ENCODE measurements at places on chromosomes 1 and 21. TPM values are rescaled to one million over a fixed set of nuclear protein-coding genes. Genes with fewer than 3 reads are reported as not detected.

The FCGR1A gene
- not detected for total RNA-seq

The LCE2B gene
- not detected for total RNA-seq

The TFAP2E gene
- total RNA-seq: 0.70 TPM

The MX1 gene
- 6.3 TPM for total RNA-seq

The PEAR1 gene
- 0.39 TPM for total RNA-seq

The S100A13 gene
- total RNA-seq: 55.0 TPM

The E2F2 gene
- 5.1 TPM for total RNA-seq

The HDGF gene
- total RNA-seq: 308 TPM

The MYOG gene
- not detected for total RNA-seq

The HCN3 gene
- 5.4 TPM for total RNA-seq

The ASPM gene
- total RNA-seq: 32.4 TPM

The KLHDC9 gene
- total RNA-seq: 7.0 TPM

The SLC44A5 gene
- total RNA-seq: 2.1 TPM

The ZNF683 gene
- not detected for total RNA-seq

The NUDT4B gene
- not detected for total RNA-seq

The TNFSF4 gene
- total RNA-seq: 0.29 TPM

The HAO2 gene
- total RNA-seq: 0.61 TPM

The BMP8B gene
- 0.42 TPM for total RNA-seq

The OR6N1 gene
- not detected for total RNA-seq

The NEK2 gene
- 17.6 TPM for total RNA-seq

The CCDC30 gene
- 1.8 TPM for total RNA-seq

The NTMT2 gene
- not detected for total RNA-seq

The ANGPTL3 gene
- not detected for total RNA-seq

The GBP6 gene
- not detected for total RNA-seq

The FOXO6 gene
- total RNA-seq: 0.99 TPM
